ENCODE measurements at places on chromosomes 6 and 20.

DNA sequence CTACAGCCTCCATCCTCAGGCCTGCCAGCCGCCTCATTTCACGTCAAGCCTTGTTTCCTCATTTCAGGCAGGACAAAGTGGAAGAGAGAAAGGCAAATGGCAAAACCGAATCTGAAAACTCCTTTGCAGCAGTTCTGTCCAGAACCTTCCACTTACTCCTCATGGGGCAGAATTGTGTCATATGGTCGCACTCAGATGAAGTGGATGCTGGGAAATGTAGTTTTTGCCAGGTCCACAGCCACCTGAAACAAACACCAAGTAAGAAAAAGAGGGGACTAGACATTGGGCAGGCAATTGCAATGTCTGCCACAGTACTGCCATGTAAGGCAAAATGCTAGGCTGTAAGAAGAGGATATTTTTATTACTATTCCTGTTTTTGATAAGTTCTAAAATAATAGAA is 44.9 kb downstream of the ISM1 start:
- no peak for DNase-seq

DNA sequence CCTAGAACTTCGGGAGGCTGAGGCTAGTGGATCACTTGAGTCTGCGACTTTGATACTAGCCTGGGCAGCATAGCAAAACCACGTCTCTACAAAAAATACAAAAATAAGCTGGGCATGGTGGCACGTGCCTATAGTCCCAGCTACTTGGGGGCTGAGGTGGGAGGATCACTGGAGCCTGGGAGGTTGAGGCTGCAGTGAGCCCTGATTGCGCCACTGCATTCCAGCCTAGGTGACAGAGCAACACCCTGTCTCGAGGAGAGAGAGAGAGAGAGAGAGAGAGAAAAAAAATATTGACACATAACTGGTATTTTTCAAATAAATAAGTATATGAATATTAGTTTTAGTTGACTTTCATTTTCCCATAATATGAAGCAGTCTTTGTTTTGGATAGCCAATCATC is 222.2 kb downstream of the BTBD9 start:
- no peak for DNase-seq

DNA sequence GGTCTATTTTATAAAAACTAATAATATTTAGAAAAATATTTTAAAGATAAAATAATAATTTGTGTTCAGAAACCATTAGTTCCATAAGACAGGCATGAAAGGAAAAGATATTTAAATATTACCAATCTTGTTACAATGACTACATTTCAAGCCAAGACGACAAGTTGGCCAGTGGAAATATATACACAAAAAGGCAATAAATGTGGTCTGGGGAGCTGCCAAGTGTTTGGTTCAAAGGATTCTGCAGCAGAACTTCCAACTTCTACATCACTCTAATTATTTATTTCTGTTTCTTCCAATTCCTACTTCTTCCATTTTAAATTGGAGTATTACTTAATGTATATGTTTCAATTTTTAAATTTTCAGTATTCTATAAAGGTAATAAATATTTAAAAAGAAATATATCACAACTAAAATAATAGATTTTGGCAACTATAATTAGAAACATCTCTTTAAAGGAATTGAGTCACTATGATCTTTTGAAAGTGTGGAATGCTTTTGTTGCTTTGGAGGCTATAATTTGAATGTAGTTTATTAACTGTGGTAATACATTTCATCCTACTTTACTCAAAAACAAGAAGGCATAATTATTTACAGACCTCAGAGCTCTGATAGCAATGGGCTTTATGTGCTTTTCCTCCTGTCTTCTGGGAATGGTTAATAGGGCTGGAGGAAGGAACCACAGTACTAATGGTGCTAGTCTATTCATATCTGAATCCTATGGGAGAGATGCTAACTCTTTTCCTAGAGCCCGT is 129.7 kb upstream of the FAM184A start:
- no peak for DNase-seq

- no peak for DNase-seq
Observed at GRCh38 chr6:158837684-158838625, 18.8 kb upstream of the EZR start.

DNA sequence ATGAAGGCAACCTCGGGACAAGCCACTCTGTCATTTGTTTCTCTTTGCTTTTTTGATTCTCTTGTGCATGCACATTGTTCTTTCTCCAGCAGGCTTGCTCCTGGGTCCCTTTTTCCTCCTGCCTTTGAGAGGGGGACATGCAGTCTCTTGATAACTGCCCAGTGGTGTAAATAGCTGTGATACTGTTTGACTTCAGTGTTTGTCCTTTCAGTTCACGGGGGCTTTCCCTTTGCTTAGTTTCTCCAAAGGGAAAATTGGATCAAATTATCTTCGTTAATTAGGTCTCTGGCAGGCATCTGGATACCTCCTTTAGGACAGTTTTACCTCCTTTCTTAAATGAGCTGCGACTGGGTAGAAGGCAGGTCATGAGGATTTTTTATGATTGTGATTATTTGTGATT is 41.5 kb downstream of the RALGAPB start:
- DNase-seq: no peak

- DNase-seq: no peak
Observed at GRCh38 chr6:33745548-33745947, 1.2 kb downstream of the IP6K3 start.

- no peak for DNase-seq
Observed at GRCh38 chr6:34486106-34486740, 20.3 kb downstream of the PACSIN1 start.

DNA sequence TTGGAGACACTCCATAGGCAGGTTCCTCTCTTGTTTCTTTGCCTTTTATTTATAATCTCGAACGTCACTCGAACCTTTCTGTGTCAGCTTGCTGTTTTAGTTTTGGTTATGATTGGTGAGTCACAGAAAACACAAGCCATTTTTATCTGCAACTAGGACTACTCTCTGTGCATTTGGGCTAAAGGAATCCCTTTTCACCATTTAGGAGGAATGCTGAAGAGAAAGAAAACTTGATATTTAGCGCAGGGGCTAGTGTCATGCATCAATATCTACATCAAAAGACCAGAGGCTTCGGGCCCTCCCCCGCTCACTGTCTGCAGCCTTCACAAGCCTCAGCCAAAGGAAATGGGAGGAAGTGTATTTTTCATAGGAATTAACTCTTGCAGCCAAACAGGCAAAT is 507.8 kb upstream of the CITED2 start:
- DNase-seq: no peak

DNA sequence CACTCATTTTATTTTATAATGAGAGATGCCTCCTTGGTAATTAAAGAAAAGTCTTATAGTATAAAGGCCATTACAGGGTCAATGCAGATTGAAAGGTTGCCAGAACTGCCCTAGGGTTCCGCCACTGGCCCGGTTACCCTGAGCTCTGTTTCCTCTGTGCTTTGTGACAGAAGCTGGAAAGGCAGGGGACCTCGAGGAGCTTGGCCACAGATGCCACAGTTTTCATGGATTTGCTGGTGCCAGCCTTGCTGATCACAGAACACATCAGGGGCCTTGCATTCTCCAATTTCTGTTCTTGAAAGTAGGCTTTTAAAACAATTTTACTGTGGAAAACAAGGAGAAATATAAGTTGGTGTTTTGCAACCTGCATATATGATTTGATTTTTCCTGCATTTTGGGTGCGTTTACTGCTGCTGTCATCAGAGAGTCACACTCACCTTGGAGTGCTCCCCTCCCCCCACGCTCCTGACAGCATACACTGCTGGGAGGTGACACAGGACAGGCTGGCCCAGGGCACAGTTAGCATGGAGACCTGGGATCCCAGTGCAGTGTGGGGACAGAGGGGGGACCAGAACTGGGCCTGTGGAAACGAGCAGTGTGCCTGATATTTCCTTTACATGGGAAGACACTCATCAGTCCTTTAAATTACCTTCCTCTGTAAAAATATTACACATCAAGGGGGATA is 142.8 kb downstream of the CFAP61 start:
- peak; percentile 45 for DNase-seq

- peak; percentile 61 for DNase-seq
Observed at GRCh38 chr20:3712279-3712873, at the start of gene SIGLEC1. Gene SIGLEC1, minus strand, starts transcription at chr20:3712600. Its CDS starts 5,472 bp downstream, at chr20:3707128.

GRCh38 chr6:44304282-44305199 is 8.6 kb downstream of the AARS2 start:
- no peak for DNase-seq

DNA sequence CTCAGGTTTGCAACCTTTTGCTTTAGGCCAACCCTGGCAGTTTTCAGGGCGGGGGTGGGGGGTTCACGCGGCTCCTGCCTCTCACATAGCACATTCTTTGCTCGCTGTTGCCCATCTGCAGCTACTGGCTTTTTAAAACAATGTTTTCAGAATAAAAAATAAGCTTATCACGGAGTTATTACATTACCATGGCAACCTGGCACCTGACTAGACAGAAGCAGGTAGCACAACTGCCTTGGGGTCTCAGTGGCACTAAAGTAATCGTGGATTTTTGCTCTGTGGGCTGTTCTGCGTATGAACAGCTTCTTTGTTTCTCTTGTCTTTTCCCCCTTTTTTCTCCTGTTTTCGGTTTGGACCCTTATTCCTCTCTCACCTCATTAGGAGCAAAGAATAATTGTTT is 9.1 kb upstream of the MANBAL start:
- no peak for DNase-seq

GRCh38 chr6:98841621-98842341 is 7.4 kb downstream of the POU3F2 start:
- DNase-seq: no peak

- DNase-seq: no peak
Observed at GRCh38 chr6:53624502-53624901, 41.1 kb downstream of the KLHL31 start.

DNA sequence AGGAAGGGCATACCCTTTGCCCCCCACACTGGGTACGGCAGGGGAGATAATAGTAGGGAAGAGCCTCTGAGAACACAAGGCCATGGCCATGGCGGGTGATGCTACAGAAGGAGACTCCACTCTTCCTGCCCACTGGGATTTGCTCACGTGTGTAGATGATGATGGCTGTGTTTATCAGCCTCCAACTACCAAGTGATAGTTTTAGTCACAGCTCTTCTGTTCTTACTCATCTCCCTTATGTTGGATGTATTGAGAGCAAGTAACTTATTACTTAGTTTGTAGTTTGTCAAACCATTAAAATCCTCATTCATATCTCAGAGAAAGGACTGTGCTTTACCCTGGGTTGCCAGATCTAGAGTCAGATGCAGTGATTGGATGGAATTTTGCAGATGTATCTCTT is 66.0 kb downstream of the CDH26 start:
- DNase-seq: no peak

DNA sequence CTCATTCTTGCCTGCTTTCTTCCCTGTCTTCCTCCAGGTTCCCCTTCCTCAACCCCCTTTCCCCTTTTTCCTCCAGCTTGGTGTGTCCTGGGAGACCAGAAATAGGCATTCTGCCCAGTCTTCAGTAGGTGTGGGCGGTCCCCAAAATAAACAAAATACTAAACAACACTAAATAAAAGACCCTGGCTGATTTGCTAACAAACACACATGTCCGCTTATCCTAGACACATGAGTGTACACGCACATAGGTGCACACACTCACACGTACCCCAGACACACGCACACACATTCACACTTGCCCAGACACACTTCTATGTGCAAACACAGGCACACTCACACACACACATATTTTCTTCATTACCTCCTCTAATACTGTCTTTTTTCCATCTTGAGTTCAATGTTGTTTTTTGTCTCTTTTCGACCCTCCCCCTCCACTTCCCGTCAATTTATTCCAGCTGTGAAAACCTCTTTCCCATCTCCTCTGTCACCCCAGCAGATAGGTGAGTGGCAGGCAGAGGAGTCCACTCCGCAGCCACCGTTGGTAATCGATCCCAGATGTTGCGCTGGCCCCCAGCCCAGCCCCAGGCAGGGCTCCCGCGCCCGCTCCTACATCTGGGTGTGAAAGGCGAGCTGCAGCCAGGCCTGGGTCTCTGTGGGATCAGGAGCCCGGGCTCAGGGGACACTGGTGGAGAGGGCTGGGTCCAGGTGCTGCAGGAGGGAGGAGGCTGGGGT is 56.9 kb upstream of the FOXP4 start:
- DNase-seq: peak; percentile 19

GRCh38 chr6:33812669-33813068 is 8.9 kb upstream of the MLN start:
- DNase-seq: peak; percentile 45

DNA sequence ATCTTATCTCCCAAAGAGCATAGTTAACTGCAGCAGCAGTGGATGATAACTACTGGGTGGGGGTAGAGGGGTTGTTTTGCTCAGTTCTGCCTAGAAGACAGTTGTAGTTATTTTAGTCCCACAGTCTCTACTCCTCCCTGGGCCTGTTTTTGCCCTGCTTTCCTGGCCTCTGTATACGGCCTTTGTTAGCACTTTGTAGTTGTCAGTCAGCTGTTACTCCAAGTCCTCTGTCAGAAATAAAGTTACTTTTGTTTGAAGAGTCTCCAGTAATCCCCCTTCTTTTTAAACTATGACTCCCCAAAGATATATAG is 113.9 kb downstream of the SLC16A10 start:
- DNase-seq: no peak

GRCh38 chr20:44805335-44805978 is 4.9 kb downstream of the RIMS4 start:
- DNase-seq: no peak

- DNase-seq: no peak
Observed at GRCh38 chr20:61112515-61112914, 139.5 kb upstream of the CDH4 start.

DNA sequence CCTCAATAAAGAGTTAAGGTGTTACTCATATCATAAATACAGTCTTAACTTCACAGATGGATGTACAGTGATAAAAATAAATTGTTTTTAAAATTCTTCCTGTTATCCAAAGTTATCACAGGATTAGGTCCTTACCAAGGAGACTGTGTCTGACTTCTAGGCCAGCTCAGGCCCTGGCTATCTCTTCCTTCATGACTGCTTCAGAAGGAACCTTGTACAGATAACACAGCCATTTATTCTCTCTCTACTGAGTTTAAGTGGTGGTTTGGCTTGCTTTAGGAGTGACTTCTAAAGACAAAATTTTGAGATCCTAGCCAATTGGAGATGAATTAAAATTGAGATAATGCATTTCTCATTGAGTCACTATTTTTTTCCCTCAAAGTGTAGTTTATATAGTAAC is 40.8 kb upstream of the RNF182 start:
- no peak for DNase-seq

DNA sequence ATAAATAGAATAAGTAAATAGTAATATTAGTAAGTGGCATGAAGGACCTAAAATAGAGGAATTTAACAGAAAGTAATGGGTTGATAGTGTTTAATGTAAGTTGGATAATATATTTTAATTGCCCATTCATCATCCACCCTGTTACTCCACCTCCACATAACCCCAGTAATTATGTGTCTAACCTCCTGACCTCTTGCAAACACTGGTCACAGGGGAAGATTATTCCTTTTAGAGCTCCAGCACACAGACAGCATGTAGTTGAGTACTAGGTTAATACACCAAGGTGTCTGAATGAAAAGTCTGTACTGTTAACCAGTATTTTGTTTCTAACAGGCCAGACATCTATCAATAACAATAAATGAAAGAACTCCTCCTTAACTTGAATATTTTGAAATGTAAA is 92.4 kb upstream of the EYS start:
- no peak for DNase-seq

- DNase-seq: no peak
Observed at GRCh38 chr6:68506911-68507310, 128.2 kb upstream of the ADGRB3 start.
